Endodermal cell (in vitro differentiated cells): ENCODE measurements at places on chromosomes 1 and 21. TPM values are rescaled to one million over a fixed set of nuclear protein-coding genes. Genes with fewer than 3 reads are reported as not detected.

Gene GBP7
- total RNA-seq = not detected in 3 replicates

Gene OR2L2
- total RNA-seq = 0.07 TPM in 1 of 3 replicates, not detected in the others

Gene DPT
- not detected in 3 replicates for total RNA-seq

Gene GJA9
- total RNA-seq = not detected in 2 replicates

Gene ADORA1
- 1.1 to 2.1 TPM (median 2.0 TPM) in 3 replicates for total RNA-seq

Gene CR1
- 0.07 TPM in 2 replicates for total RNA-seq

Gene CD1E
- not detected in 2 replicates for total RNA-seq

Gene AGRN
- total RNA-seq = 272 and 288 TPM in 2 replicates

Gene RHOU
- total RNA-seq = 7.8 to 13.2 TPM (median 12.0 TPM) in 3 replicates

Gene SH2D1B
- total RNA-seq = 0.16 TPM in 1 of 2 replicates, not detected in the other
